Adipose tissue (tissue), 3 donors: ENCODE measurements at places on chromosomes 4 and X. TPM values are rescaled to one million over a fixed set of nuclear protein-coding genes. Genes with fewer than 3 reads are reported as not detected.

NXF3 gene
- 0.79 TPM for polyA plus RNA-seq

CTAG2 gene
- not detected for polyA plus RNA-seq

PUDP gene
- polyA plus RNA-seq: 4.3 TPM

HERC5 gene
- 3.7 TPM for polyA plus RNA-seq

CHIC1 gene
- 1.6 TPM for polyA plus RNA-seq

EXOC1L gene
- polyA plus RNA-seq: 0.07 TPM

SGMS2 gene
- polyA plus RNA-seq: 4.5 TPM

SMIM10L2A gene
- polyA plus RNA-seq: 0.91 TPM

TIMM17B gene
- 46.0 TPM for polyA plus RNA-seq

CXorf51A gene
- polyA plus RNA-seq: not detected

SLIT2 gene
- 2.2 TPM for polyA plus RNA-seq

ASMT gene
- 0.09 TPM for polyA plus RNA-seq

FABP2 gene
- 0.03 TPM for polyA plus RNA-seq

GLRA3 gene
- 0.03 TPM for polyA plus RNA-seq

SPOCK3 gene
- polyA plus RNA-seq: 0.12 TPM

NPNT gene
- 12.7 TPM for polyA plus RNA-seq

MAGEB1 gene
- not detected for polyA plus RNA-seq

FGF5 gene
- polyA plus RNA-seq: 0.03 TPM

C4orf50 gene
- polyA plus RNA-seq: 0.03 TPM

LAMTOR3 gene
- 49.4 TPM for polyA plus RNA-seq

OPHN1 gene
- 3.0 TPM for polyA plus RNA-seq
